Neural progenitor cell (in vitro differentiated cells): ENCODE measurements at places on chromosomes 3 and 15. TPM values are rescaled to one million over a fixed set of nuclear protein-coding genes. Genes with fewer than 3 reads are reported as not detected.

DNA sequence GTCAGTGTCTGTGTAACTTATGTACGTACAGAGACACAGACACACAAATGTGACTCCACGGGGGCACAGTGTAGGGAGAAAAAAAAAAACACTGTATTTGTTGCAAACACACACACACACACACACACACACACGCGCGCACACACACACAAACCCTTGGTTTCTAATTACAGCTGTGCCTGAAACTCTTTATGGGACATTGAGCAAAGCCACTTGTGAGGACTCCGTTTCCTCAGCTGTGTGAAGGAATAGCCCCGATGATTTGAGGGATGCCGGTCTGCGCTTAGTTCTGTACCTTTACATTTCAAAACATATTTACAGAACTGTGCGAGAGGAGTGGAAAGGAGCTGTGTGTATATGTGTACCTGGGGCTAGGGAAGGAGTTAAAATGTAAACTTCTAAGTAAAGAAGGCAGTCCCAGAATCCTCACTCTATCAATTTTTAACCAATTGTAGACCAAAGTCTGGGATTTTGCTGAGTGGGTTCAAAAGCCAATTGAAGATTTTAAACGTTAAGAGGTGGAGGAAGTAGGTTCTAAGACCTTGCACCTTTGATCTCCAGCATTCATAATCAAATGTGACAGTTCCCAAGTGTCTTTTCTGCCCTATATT is 5.3 kb upstream of the BCL6 start:
- peaks cover 47% of the 10 kb centered on the region for H3K4me1 ChIP-seq
- peak overlapping the region; percentile 28 for H3K4me3 ChIP-seq
- H3K27me3 ChIP-seq = no peaks in the 10 kb centered on the region
- peak; percentile 64 for DNase-seq
- no peak overlapping the region for H3K27ac ChIP-seq

GRCh38 chr3:124763644-124764358 is 33.5 kb downstream of the UMPS start:
- H3K4me1 ChIP-seq = no peaks in the 10 kb centered on the region
- no peak overlapping the region for H3K4me3 ChIP-seq

GRCh38 chr15:57213862-57214261 is 162.4 kb upstream of the CGNL1 start:
- DNase-seq = peak; percentile 39
- no peaks in the 10 kb centered on the region for H3K36me3 ChIP-seq
- no peaks in the 10 kb centered on the region for H3K27me3 ChIP-seq
- H3K4me3 ChIP-seq = peak overlapping the region; percentile 8
- H3K27ac ChIP-seq = peak overlapping the region; percentile 63

GRCh38 chr15:91021516-91022074 is 799 bp downstream of the VPS33B start:
- H3K27ac ChIP-seq = no peak overlapping the region
- no peaks in the 10 kb centered on the region for H3K36me3 ChIP-seq
- peak overlapping the region; percentile 80 for H3K4me3 ChIP-seq
- peaks cover 12% of the 10 kb centered on the region for H3K4me1 ChIP-seq

MST1 gene
- total RNA-seq = 2.7 and 8.8 TPM in 2 replicates

ANKRD63 gene
- not detected in 2 replicates for total RNA-seq

CAPN3 gene
- total RNA-seq = 0.37 TPM in 1 of 2 replicates, not detected in the other

VGLL3 gene
- 1.2 and 1.8 TPM in 2 replicates for total RNA-seq
